ENCODE measurements at places on chromosomes 13 and 19. TPM values are rescaled to one million over a fixed set of nuclear protein-coding genes. Genes with fewer than 3 reads are reported as not detected.

The BST2 gene
- polyA plus RNA-seq, result 15.2 TPM

The MKNK2 gene
- polyA plus RNA-seq, result 51.7 TPM

The MYO1F gene
- 12.2 TPM for polyA plus RNA-seq

The PSPN gene
- 1.7 TPM for polyA plus RNA-seq

The ZNF677 gene
- 53.2 TPM for polyA plus RNA-seq

The HS6ST3 gene
- polyA plus RNA-seq, result 0.05 TPM

The ADGRE3 gene
- 0.15 TPM for polyA plus RNA-seq

The DNAJB1 gene
- 71.3 TPM for polyA plus RNA-seq

The N4BP2L1 gene
- polyA plus RNA-seq, result 38.5 TPM

The SBSN gene
- not detected for polyA plus RNA-seq

The PLPPR2 gene
- 22.1 TPM for polyA plus RNA-seq

The DIRAS1 gene
- polyA plus RNA-seq, result 1.2 TPM

All from right lung (tissue), 10 donors.